ENCODE measurements at places on chromosomes 5 and 9.

DNA sequence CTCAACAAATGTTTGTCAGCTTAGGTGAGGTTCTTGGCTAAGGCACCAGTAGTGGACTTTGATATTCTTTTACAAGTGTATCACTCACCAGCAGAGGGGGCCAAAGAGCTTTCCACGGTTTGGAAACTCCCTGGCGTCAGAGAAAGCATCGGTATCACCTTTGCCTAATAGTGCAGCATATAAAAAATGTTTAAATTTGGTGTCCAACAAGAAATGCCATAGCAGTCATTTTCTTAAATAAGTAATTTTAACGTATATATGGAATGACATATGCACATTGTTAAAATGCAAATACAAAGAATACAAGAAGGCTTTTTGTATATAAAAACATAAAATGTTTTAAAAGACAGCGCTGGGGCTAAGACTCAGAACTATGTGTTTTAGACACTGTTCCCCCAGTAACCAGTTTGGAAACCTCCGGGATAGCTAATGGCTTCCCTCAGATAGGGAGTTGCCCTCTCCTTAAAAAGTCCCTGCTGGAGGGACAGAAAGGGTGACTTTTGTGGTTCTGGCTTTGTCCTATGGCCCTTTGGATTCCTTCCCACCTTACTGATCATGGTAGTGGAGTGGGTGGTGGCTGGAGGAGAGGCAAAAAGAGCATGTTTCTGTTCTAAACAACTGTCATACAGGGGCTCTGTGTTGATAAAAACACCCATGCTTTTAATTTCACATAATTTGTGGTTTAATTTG is 124.6 kb downstream of the GPBP1 start:
- DNase-seq: peak; percentile 88

- no peak for DNase-seq
Observed at GRCh38 chr9:86483496-86483895, 129.3 kb upstream of the TUT7 start.

- no peak for DNase-seq
Observed at GRCh38 chr9:115306865-115307264, 188.9 kb upstream of the TNC start.

DNA sequence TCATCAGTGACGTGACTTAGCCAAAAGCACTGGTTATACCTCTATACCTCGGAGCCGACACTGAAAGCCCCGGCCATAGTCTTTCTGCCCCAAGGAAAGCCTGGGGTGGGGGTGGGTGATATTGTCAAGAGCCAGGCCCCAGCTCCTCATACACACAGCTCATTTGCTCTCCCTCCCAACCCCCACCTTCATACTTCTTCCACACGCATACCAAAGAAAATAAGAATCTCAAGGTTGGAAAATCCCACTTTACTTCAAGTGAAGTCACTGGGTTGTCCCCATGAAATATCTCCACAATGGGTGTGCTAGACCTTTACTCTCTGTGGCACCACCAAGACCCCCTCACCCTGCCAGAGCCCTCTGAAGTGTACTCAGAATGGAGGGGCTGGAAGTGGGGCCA is 27.1 kb upstream of the MGAT1 start:
- no peak for DNase-seq

DNA sequence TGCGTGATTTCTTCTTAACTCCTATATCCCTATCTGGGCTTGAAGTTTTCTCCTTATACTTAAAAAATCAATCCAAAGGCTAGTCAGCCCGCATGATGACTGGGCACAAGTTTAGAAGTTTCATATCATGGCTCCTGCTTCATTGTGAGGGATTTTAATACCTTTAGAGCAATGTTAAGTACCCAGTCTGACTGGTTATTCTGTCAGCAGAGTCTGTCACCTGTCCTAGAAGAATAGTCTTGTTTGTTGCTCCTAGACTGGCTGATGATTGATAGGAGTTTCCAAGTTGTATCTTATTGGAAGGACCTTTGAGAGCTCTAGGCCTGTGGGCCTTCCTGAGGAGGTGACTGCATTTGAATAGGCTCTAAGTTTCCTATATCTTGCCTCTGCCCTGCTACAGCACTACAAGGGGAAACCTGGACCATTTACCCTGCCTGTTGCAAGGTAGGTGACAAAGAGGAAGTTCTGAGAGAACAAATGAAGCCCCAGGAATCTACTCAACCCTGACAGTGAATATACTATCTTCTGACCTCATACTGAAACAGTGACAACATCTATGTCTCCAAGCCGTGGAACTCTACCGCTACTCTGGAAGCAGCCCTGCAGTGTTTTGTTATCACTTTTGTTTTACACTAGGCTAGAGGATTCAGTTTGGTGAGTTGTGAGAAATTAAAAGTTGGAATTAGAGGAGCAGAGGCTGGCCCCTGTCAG is 66.5 kb downstream of the F2RL2 start:
- no peak for DNase-seq

- no peak for DNase-seq
Observed at GRCh38 chr5:139212486-139212885, 14.3 kb upstream of the SIL1 start.

GRCh38 chr5:131996210-131997025 is 15.0 kb downstream of the ACSL6 start:
- DNase-seq: no peak

- DNase-seq: no peak
Observed at GRCh38 chr9:21901546-21901945, 92.6 kb downstream of the CDKN2A start.

DNA sequence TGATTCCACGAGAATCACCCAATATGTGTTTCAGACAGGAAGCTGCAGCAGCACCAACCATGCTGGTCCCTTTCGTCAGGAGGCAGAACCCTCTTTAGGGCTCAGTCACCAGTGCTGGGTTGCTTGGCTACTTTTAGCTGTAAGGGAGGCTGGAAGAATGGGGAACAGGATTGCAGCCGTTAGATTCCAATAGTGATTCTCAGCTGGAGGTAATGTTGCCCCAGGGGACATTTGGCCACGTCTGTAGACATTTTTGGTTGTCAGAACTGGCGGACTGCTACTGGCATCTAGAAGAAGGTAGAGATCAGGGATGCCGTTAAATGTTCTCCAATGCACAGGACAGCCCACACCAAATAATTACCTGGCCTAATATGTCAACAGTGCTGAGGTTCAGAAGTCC is 81.8 kb downstream of the ANKRD33B start:
- no peak for DNase-seq

DNA sequence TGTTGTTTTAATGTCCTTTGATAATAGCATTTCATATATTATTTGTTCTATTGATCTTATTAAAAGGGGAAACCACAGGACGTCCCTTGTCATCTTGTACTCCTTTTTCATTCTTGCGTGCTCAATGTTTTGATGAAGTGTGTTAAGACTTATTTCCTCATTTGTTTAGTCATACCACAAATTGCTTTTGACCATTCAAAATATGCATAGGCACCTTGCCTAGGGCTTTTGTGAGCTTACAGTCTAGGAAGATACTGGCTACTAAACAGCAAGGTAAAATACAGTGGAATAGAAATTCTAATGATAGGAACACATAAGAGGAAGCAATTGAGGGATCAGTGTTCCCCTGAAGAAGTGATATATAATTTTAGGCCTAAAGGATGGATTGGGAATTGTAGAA is 190.3 kb downstream of the WDR70 start:
- DNase-seq: no peak

GRCh38 chr9:35962126-35962906 is 4.4 kb upstream of the OR2S2 start:
- peak; percentile 31 for DNase-seq

DNA sequence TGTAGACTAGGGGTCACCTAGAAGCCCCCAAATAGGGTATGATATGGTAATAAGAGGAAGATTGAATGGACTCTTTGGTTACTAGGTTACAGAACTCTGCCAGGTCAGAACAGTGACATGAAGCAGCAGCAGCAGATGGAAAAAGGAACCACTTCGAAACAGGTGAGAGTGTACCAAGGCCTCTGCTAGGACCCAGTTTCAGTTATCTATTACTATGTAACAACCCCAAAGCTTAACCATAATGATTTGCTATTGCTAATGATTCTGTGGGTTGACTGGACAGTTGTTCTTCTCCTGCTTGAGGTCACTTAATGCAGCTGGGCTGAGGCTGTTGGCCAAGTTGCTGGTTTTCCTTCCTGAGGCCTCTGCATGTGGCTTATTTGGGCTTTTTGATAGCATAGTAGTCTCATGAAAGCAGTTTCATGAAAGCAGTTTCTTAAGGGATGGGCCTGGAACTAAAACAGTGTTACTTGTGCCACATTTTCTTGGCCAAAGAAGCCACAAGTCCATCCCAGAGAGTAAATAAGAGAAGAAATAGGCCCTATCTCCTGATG is 17.6 kb downstream of the C9orf43 start:
- DNase-seq: no peak
